ENCODE measurements at places on chromosomes 4 and X.

GRCh38 chr4:8699063-8699385 is 106.5 kb downstream of the CPZ start:
- no peak for DNase-seq

GRCh38 chrX:38796946-38797345 is 4.3 kb upstream of the MID1IP1 start:
- DNase-seq: no peak

DNA sequence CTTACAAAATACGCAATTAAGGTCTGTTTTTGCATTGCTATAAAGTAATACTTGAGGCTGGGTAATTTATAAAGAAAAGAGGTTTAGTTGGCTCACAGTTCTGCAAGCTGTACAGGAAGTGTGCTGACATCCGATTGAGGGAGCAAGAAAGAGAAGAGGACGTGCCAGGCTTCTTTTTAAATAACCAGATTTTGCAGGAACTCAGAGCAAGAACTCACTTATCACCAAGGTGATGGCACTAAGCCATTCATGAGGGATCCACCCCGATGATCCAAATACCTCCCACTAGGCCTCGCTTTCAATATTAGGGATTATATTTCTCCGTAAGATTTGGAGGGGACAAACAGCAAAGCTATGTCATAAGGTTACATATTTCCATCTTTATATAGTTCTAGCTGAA is 456.7 kb downstream of the GLUD2 start:
- DNase-seq: no peak

GRCh38 chrX:151902813-151903591 is 9.7 kb upstream of the MAGEA4 start:
- no peak for DNase-seq

GRCh38 chr4:137685357-137685756 is 153.1 kb upstream of the PCDH18 start:
- no peak for DNase-seq

DNA sequence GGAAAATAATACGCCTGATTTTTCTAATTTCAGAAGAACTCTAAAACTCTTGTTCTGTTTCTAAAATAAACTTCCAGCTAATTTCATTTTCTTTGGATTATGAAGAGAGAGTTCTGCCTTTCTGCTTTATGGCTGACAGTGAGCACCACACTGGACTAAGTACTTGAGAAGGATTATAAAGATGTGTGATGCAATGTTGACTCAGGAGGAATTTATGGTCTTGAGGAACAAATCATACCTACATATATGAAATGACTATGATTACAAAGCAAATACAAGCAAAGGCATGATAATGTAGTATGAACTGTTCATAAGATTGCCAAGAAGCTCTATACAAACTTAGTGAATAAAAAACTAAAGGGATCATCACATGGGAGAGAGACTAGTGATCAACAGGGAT is 13.0 kb upstream of the SLC25A5 start:
- no peak for DNase-seq

GRCh38 chr4:8151165-8151650 is 7.4 kb downstream of the ABLIM2 start:
- no peak for DNase-seq

DNA sequence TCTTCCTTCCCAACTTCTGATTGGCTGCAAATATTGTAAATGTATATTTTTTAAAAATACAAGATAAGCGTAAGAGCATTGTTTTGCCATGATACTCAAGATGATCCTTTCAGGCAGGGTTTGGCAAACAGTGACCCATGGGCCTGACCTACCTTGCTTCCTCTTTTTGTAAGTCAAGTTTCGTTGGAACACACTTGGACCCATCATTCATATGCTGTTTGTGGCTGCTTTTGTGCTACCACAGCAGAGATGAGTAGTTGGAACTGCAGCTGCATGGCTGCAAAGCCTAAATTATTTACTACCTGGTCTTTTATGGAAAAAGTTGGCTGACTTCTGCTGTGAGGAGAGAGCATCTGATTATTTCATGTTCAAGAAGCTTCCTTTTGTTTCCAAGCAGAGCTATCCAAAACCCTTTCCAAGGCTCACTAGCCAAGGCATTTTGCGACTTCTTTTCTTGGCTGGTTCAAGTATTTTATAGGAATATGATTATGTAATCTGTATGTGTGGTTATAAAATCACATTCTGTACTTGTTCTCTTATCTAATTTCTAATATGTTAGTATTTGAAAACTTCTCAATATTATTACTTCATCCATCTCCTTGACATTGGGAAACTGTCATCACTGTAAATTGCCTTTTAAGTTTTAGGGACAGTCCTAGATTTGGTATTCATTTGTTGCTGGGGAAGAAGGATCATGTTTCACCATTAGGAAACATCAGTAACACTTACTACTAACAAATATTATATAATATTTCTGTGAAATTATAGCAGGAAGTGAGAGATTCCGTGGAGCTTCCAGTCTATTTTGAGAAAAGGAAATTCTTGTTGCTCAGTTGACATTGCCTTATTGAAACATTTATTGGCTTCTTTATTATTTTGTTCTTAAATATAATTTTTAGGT is 109.2 kb downstream of the ARHGAP10 start:
- DNase-seq: no peak

DNA sequence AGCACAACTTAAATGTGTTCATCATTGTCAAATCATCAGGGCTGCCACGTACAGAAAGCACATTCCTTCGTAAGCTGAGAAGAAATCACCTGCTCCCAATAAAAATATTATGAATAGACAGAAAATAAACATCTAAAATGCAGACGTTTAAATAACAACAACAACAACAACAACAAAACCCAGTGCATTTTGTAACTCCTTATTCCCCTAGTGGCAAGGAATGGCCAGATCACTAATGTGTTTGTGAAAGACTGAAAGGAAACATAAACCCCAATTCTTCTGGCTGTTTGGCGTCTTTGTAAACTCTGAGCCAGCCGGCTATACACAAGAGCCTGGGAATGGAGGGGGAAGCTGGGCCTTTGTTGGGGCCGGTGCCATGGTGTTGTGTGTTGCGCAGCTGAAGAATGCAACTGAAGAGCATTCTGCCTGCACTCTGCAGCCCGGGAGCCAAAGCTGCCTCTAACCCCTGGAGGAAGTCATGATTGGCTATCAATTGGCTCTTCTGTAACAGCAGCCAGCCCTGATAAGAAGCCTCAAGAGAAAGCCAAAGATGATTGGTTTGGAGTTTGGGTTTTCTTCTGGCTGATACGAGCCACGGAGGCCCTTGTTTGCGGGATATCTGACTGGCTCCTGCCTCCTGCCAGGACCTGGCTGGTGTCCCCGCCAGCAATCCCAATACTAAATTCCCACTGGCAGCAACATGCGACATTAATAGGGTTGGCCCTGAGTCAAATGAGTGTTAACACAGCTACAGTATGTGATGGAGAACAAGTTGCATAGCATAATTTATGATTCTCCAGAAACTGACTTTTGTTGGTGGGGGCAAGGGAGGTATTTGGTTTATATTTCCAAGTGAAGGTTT is 89.7 kb upstream of the TFDP3 start:
- DNase-seq: no peak

GRCh38 chr4:141605425-141605856 is 30.9 kb upstream of the IL15 start:
- no peak for DNase-seq

GRCh38 chr4:161555689-161556660 is 607.8 kb downstream of the FSTL5 start:
- no peak for DNase-seq

DNA sequence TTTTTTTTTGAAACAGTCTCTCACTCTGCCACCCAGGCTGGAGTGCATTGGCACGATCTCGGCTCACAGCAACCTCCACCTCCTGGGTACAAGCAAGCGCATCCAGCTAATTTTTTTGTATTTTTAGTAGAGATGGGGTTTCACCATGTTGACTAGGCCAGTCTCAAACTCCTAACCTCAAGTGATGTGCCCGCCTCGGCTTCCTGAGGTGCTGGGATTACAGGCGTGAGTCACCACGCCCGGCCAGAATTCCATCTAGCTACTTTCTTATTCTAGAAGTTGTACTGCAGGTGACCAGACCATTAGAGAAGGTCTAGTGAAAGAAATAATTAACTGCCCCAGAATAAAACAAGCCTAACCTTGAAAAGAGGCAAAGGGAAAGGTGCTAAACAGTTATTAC is 2.3 kb downstream of the LRBA start:
- DNase-seq: no peak

DNA sequence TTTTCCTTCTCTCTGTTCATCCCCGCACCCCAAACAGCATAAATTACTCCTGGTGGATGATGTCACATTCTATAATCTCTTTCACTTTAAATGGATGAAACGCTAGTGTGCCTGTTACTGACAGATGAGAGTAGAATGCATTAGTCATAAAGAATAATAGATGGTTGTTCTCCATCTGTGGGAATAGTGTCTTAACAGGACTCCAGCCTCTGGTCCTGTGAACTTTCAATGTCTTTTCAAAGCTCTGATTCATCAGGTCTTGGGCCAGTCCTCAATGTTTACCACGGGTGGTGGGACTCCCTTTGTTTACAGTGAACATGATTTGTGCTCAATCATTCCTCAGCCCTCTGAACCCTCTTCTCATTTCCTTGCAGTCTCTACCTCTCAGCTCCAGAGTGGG is 182.6 kb downstream of the GABRB1 start:
- no peak for DNase-seq

DNA sequence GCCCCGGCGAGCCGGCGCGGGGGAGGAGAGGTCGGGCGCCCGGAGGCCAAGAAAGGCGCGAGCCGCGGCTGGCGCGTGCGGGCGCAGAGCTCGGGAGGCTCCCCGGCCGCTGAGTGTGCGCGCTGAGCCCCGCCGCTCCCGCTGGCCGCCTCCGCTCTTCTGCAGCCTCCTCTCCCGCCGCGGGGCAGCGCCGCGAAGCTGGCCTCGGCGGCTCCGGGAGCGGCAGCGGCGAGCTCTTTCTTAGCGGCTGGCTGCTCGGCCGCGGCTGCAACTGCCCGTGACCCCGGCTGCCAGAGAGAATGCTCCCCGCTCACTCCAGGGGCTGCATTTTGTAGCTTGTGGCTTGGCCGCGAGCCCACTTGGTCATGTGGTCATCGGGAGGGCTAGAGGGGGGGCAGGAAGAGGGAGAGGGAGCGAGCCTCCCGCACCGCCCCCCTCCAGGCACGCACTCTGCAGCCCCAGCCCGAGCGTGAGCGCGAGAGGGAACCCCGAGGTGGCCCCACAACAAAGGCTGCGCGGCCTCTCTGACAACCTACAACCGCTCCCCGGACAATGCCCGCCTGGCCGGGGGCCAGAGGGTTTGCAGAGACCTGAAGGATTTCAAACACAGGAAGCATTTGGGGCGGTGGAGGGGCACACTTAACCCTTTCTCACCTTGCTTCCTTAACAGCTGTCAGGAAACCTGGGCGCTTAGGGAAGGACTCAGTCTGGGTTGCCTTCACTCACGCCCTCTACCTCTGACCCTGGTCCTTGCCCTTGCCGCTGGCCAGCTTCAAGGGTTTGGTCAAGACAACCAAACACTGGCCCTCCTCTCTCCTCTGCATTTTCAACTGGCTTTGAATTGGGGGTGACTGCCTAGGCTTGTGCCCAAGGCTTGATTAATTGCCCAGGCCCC is at the start of gene APLN:
TSS of gene APLN (minus strand) at position 305 of the 895 bp plus-strand sequence. CDS start 326 bp downstream, outside the sequence.
- DNase-seq: peak; percentile 5

GRCh38 chrX:54452920-54453319 is 12.7 kb downstream of the TSR2 start:
- DNase-seq: no peak

DNA sequence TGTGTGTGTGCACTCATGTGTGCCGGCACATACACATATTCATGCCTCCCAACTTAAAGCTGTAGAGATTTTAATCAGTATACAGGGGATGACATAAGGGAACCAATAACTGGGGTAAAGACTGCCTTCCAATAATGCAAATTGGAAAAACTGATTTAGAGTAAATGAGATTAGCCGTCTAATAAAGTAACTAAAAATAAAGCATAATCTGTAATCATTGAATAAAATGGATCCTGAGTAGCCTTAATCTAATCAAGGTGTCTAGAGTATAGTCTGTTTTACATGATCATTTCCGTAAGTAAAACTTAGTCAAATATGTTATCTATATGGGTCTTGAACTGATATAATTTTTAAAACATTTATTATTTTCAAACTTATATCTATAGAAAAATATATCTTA is 925.8 kb downstream of the FSTL5 start:
- DNase-seq: no peak

- no peak for DNase-seq
Measured at GRCh38 chrX:26783512-26784225, 567.7 kb downstream of the MAGEB5 start.

- DNase-seq: no peak
Measured at GRCh38 chr4:80141543-80141942, 55.8 kb upstream of the PRDM8 start.

GRCh38 chr4:107854356-107855022 is 29.8 kb downstream of the SGMS2 start:
- no peak for DNase-seq

GRCh38 chrX:84956304-84956703 is 47.4 kb upstream of the APOOL start:
- no peak for DNase-seq

- DNase-seq: no peak
Measured at GRCh38 chrX:37746218-37746941, 33.5 kb upstream of the CYBB start.

- no peak for DNase-seq
Measured at GRCh38 chr4:29046781-29047180, 1673.4 kb upstream of the PCDH7 start.

DNA sequence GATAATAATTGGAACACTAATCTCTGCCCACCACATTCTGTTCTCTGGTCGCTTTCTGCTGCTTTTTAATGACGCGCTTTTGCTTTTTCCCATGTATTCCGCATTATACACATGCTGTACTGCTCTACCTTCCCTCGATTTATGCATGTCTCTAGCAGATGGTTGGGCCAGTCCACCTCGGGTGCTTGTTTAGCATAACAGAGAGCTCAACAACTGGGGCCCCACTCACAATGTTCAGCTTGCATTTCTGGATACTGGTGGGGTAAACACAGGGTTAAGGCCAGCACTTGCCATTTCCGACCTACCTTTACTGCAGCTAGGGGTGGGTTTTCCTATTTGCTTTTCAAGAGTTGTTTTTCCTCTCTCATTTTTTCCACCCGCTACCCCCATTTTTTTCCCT is 255.8 kb downstream of the SOX3 start:
- no peak for DNase-seq

- DNase-seq: no peak
Measured at GRCh38 chrX:13836575-13836974, 19.7 kb upstream of the GPM6B start.

- no peak for DNase-seq
Measured at GRCh38 chr4:76977736-76978350, 28.3 kb downstream of the SEPTIN11 start.

- DNase-seq: no peak
Measured at GRCh38 chr4:5572114-5572513, 136.2 kb downstream of the EVC2 start.

GRCh38 chr4:153822316-153822715 is 33.4 kb upstream of the SFRP2 start:
- no peak for DNase-seq

All from activated naive CD4-positive, alpha-beta T cell (primary cell).